ENCODE measurements at places on chromosomes 7 and 10.

GRCh38 chr7:136359333-136359903 lies 382.3 kb upstream of the MTPN start:
- no peak for DNase-seq

DNA sequence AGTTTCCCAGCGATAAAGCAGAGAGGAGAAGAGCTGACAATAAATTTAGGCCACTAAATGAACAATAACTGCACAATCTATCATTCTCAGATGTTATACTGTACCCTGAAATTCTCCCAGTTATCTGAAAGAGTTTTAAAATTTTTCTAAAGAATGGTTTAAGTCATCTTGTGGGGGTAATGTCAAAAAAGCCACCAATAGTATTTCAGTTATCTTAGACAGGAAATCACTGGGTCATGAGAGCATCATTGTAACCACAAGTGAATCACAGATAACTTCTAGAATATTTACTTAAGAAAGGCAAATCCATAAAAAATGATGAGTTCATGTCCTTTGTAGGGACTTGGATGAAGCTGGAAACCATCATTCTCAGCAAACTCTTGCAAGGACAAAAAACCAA lies 147.1 kb downstream of the DNAJB9 start:
- DNase-seq, result no peak

DNA sequence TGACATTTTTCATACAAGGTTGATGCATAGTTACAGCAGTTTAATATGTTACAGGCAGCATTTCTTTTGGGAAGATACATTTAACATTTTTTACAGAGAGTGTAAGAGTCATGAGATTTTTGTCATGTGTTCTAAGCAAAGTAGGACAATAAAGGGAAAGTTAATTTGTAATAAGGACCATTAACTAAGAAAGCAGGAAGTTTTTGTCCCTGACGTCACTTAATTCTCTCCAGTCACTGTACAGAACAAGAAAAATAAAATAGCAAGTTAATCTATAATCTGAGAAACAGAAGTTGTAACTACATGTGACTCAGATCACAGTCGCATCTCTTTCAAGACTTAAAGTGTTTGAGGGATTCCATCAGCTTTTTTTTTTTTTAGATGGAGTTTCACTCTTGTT lies 49.5 kb upstream of the CAPZA2 start:
- DNase-seq, result peak; percentile 75

DNA sequence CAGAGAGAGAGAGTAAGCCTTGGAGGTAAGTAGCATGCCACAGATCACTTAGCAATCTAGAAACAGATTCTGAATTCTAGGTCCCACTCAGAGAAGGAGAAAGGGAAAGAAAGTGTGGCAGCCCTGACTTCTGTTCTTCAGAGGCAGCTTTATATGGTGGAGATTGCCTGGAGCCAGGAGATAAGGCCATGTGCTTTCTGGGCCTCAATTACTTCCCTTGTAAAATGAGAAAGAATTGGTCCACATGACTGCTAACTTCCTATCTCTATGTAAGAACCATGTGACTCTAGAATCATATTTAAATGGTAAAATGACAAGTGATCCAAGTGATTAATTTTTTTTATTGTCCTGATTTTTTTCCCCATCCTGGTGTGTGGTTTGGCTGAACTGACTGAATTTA lies 64.1 kb downstream of the HHEX start:
- no peak for DNase-seq

GRCh38 chr7:130476297-130477150 lies 15.4 kb upstream of the MEST start:
- peak; percentile 50 for DNase-seq

- DNase-seq, result peak; percentile 85
These were observed 841 bp downstream of the GLUD1 start for GRCh38 chr10:87093632-87094372.

DNA sequence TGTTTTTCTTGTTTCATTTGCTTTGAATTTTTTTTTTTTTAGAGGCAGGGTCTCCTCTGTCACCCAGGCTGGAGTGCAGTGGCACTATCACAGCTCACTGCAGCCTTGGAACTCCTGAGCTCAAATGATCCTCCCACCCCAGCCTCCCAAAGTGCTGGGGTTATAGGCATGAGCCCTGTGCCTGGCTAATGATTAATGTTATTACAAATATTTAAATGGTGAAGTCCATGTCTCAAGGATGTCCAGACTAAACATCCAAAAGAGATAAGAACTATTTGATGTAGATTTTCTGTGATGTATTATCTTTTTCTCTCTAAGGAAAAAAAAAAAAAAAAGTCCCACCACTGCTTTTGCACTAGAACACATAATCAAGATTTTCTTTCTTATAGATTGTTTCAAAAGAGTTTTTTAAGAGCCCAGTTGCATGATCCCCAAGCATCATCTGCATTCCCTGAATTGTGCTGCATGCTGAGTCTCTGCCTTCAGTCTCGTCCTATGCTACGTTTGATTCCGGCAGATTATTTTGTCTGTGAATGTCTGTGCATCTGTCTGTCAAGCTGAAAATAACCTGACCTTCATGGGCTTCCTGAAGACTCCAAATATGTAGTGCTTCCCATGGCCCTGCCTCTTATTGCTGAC lies 33.4 kb downstream of the MACROH2A2 start:
- no peak for DNase-seq

GRCh38 chr7:139838876-139839275 lies 9.8 kb downstream of the TBXAS1 start:
- no peak for DNase-seq

GRCh38 chr10:124849111-124849773 lies 47.6 kb downstream of the ABRAXAS2 start:
- DNase-seq, result no peak

GRCh38 chr7:113338071-113338696 lies 219.8 kb upstream of the SMIM30 start:
- no peak for DNase-seq

DNA sequence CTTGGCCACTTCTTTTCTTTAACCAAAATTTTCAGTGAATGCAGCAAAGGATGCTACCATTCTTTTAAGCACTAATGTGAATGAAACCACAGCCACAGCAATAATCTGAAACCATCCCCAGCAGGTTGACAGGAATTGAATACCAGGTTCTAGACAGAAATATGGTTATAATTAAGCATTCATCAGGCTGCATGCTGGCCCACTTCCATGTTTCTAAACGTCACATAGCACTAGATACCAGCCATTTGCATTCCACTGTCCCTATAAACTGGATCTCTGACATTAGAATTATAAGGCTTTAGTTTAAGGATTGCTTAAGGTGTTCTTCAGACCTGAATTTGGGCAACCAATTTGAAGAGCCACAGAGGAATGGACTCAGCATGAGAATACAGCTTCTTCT lies 340.8 kb upstream of the KLF6 start:
- DNase-seq, result no peak

DNA sequence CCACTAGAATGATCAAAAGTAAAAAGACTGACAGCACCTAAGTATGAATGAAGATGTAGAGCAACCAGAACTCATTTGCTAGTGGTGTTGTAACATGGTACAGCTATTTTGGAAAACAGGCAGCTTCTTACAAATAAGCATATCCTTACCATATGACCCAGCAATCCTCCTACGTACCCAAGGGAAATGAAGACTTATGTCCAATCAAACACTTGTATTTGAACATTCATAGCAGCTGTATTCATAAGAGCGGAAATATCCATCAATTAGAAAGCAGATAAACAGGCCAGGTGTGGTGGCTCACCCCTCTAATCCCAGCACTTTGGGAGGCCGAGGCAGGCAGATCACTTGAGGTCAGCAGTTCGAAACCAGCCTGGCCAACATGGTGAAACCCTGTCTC lies 53.0 kb downstream of the KLRG2 start:
- DNase-seq, result no peak

DNA sequence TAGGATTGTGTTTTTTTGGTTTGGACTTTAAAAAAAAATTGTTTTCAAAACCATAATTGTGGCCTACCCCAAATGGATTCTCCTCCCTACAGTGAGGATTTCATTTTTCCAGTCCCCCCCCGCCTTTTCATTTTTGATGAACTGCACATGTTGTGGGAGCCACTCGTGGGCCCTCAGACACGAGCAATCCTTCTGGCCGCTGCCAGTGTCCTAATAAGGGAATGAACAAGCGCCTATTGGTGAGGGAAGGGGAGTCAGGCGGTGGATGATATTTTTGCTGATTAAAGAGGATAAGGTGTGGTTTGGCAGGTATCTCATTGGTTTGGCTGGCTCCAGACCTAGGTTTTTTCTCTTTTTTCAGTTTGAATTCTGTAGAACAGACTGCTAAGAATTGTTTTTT lies 78.7 kb upstream of the AGBL3 start:
- no peak for DNase-seq

DNA sequence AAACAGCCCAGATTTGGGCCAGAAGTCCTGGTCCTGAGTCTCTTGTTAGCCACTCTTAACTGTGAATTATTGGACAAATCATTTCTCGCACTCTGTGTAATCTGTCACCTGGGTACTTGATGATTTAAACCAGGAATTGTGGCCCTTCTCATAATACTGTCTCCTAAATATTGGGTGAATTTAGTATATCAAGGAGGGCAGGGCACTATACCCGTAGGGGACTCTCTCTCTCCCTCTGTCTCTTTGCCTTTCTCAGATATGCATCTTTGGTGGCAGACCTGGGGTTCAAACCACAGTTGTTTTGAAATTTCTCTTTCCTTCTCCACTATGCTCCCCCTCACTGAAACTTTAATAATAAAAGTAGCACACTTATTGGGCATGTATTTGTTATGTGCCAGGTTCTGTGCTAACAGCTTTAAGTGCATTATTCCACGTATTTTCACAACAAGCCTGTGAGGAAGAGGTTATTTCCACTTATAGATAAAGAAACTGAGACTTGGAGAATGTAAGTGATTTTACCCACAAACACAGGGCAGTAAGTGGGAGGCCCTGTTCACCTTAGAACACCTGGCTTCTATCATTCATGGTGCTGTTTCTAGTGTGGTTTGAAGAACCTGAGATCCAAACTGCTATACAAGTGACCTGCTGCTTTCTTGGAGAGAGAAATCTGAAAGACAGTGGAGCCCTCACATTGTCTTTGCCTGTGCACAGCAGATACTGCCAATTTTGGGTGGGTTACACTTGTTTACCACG lies 11.8 kb downstream of the FAS start:
- DNase-seq, result no peak

GRCh38 chr7:12373580-12374263 lies 29.9 kb downstream of the VWDE start:
- DNase-seq, result no peak

- DNase-seq, result no peak
These were observed 96.9 kb downstream of the PIP4K2A start for GRCh38 chr10:22617516-22617915.

- DNase-seq, result no peak
These were observed 2.3 kb downstream of the ABCB1 start for GRCh38 chr7:87598234-87599009.

- no peak for DNase-seq
These were observed 61.8 kb downstream of the FGFR2 start for GRCh38 chr10:121536310-121536913.

DNA sequence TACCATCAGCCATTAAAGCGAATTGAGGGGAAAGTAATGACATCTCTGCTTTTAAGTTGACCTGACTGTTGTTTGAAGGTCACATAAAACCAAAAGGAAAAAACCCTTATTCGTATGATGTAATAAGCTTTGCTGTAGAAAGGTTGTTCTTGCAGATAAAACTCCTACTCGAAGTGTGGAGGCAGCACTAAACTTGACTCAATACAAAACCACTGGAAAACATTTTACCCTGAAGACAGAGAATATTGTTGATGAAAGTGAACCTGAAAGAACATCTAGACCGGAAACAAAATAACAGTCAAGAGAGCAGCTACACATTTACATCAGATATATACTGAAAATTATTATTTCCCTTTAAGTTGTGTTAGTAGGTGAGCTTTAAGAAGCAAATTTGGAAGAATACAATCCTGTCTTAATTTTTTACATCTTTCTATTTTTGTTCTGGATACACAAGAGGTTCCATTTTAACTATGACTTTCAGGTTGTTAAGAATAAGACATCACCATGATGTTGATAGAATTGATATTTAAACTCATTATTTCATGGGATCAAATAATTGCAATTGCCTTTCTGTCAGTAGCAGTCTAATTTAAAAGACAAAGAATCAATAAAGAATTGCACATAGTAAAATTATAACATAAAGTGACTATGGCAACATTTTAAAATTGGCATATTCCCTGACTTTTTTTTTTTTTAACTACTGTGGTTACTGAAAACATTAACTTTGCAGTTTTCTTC lies 6.4 kb downstream of the ETV1 start:
- DNase-seq, result no peak

- no peak for DNase-seq
These were observed 97.1 kb downstream of the TFEC start for GRCh38 chr7:115933471-115933870.

DNA sequence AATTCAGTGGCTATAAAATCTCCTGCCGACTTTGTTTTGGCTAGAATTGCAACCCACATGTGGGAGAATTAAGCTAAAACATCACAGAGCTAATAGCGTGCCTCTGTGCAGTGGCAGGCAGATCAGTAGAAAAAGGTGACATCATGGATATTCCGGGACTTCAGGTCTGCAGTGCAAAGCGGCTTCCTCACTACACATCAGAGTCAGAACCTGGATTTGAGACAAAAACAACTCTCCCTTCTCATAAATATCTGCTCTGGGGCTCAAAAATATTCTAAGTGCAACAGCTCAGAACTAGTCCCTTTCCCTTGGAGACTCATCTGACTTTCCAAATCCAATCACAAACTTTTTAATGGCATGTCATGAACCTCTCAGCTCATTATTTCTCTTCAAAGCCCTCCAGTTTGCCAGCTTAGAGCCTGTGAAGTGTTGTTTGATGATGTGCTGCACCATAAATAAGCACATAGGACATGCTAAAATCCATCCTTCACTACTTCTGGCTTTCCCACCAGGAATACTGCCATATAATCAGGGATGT lies 337.1 kb downstream of the RNLS start:
- DNase-seq, result peak; percentile 37

DNA sequence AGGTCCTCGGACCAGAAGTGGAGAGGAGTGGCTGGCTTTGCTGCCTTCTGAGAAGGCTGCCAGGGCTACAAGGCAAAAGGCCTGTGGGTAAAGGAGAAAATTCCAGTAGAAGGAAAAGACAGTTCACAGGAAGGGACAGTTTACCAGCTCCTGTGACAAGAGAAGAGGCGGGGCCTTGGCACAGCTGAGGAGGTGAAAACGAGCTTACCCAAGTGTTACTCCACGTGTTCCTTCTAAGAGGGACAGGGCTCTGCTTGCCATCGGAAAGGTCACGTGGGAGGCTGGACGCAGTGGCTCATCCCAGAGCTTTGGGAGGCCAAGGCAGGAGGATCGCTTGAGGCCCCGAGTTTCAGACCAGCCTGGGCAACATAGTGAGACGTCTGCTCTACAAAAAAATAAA lies 129.4 kb upstream of the ZNF746 start:
- DNase-seq, result no peak

DNA sequence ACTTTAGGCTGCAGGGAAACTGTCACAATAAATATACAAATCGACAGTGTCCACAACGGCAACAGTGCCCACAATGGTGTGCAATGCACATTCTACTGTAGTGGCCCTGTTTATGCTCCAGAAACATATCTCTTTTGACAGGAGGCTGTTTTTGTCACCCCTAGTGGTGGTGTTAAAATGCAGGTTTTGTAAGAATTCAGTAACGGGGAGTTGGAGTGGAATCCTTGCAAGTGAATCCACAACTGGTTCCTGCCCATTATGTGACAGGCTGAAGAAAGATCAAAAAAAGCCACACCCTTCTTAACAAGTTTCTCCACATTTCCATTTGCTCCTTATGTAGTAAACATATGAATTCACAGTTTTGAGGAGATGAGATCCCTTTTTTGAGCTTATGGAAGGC lies 58.5 kb downstream of the BEND7 start:
- DNase-seq, result no peak

GRCh38 chr7:87882151-87882937 lies 6.1 kb downstream of the DBF4 start:
- no peak for DNase-seq

Data from kidney (tissue), 22 donors.